Activated naive CD4-positive, alpha-beta T cell treated with anti-CD3 and anti-CD28 coated beads, Interleukin-2, amount 10 ng/mL, durations not matched to agents 7 days and 5 days (primary cell): ENCODE measurements at places on chromosomes 16 and 17.
A peak's percentile ranks its signal among the peaks of the same experiment; 100 is the strongest.

- no peak overlapping the region for H3K27ac ChIP-seq
- H3K27me3 ChIP-seq: peaks cover 7% of the 10 kb centered on the region
- peaks cover 7% of the 10 kb centered on the region for H3K4me1 ChIP-seq
- H3K4me3 ChIP-seq: no peak overlapping the region
Measured at GRCh38 chr17:62093188-62094155, 28.4 kb upstream of the MED13 start.

GRCh38 chr16:49822649-49823370 is 33.1 kb downstream of the ZNF423 start:
- peaks cover 12% of the 10 kb centered on the region for H3K27me3 ChIP-seq
- H3K4me1 ChIP-seq: no peaks in the 10 kb centered on the region
- DNase-seq: no peak
- no peak overlapping the region for H3K27ac ChIP-seq
- H3K36me3 ChIP-seq: no peaks in the 10 kb centered on the region

DNA sequence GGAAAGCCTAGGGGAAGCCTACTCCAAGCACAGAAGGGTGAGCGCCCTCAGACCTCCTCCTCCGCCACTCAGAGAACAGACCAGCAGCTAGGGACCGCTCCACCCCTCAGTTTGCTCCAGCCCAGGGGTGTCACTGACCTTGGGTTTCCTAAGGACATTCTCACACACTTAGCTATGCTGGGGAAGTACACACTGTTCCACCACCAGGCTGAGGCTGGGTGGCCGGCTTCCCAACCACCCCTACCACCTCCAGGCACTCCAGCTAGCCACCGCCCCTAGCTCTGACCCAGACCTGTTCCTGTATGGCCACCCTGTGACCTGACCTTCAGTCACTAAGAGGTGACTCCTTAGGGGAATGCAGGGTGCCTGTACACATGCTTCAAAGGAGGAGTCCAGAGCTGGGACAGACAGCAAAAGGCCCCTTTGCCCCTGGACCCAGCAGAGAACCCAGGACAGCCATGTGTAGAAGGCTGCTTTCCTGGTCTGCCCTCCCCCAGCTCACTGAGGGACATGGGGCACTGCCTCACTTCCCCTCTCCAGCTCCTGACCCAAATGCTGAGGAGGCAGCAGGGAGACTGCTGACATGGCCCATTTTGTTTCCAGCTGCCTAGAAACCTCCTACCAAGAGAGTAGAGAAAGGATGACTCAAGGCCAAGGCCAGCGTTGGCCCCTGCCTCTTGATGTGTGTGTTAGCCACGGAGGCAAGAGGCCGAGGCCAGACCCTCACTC is 6.7 kb downstream of the HSPB9 start:
- no peak overlapping the region for H3K4me3 ChIP-seq
- H3K36me3 ChIP-seq: peaks cover 56% of the 10 kb centered on the region
- no peaks in the 10 kb centered on the region for H3K27me3 ChIP-seq
- no peak for DNase-seq
- H3K4me1 ChIP-seq: peaks cover 34% of the 10 kb centered on the region
- no peak overlapping the region for H3K27ac ChIP-seq

DNA sequence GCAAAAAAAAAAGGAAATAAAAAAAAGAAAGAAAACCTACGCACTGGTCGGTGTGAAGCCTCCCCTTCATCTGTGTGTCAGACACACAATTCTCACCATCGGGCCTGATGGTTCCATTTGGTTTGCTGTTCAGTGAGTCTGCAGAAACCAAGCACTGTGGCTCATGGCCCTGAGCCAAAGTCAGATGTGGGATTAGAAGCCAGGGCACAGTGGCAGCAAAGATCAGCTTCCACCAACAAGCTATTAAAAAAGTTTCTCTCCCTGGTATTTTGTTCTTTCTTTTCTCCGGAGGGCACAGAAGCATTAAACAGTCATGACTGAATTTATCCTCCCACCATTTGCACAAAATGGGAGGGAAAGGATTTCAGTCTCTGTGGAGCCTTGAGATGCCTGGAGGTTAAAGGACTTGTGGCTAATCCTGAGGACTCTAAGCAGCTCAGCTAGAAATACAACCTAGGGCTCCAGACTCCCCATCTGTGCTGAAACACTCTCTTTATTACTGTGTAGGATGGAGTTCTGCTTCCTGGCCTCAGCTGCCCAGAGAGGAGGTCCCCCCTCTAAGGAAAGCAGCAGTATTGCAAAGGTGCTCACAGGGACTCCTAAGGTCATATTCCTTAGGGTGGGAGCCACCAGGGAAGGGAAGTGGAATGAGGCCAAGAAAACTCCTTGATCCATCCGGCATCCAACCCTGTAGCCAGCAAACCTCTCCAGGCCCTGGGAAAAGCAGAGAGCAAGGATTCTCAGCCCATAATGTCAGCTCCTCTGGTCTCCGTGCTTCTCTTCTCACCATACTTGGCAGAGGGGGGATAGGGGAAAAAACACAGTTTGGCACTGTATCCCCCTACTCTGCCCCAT is 28.2 kb downstream of the SLC39A11 start:
- DNase-seq: no peak
- no peak overlapping the region for H3K4me3 ChIP-seq
- H3K27ac ChIP-seq: no peak overlapping the region
- peaks cover 4% of the 10 kb centered on the region for H3K36me3 ChIP-seq
- H3K27me3 ChIP-seq: no peaks in the 10 kb centered on the region
- no peaks in the 10 kb centered on the region for H3K4me1 ChIP-seq

DNA sequence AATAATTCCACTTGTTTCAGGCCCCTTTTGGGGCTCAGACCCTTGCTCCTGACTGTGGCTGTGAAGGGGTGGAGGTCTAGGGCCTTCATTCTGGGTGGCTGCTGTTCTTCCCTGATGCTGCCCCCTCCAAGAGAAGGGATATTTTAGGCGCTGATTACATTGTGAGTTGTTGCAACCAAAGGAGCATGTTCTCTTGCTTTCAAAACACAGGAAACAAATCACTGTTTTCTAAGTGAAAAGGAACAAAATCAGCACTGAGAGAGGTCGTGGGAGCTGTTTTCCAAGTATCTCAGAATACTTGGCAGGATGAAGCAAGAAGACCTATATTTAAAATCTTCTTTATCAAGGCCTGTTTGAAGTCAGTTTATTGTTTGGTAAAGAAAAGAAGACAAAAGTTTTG is 25.3 kb upstream of the SEC14L1 start:
- H3K4me1 ChIP-seq: peaks cover 8% of the 10 kb centered on the region
- DNase-seq: no peak
- no peaks in the 10 kb centered on the region for H3K27me3 ChIP-seq
- H3K27ac ChIP-seq: peak overlapping the region; percentile 20
- no peaks in the 10 kb centered on the region for H3K36me3 ChIP-seq

DNA sequence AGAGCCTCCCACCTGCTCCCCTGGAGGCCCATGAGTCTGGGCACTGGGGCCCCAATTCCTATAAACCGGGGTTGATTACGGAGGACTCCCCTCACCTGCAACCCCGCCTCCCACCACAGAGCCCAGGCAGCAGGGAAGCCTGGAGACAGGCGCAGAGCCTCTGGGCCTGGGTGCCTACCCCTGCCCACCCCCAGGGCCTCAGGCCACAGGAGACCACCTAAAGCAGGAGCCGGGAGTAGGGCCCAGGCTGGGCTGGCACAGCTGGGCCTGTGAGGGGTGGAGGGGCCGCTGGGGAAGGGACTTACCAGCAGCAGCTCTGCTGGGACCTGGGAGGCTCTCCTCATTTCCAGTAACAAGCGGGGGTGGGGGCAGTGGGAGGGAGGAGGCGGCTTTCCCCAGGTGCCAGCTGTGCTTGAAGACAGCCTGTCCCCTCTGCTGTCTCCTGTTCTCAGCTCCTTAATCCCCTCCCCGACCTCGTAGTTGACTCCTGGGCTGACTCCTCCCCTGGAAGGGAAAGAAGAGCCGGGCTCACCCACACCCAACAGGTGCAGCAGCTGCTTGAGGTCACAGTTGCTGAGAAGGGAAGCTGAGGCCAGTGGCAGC is 46.8 kb downstream of the TMEM235 start:
- H3K27ac ChIP-seq: peak overlapping the region; percentile 26
- no peak overlapping the region for H3K4me3 ChIP-seq
- peaks cover 48% of the 10 kb centered on the region for H3K4me1 ChIP-seq
- peak; percentile 36 for DNase-seq
- H3K36me3 ChIP-seq: no peaks in the 10 kb centered on the region
